ENCODE measurements at places on chromosomes 1 and 21.

- no peak overlapping the region for H3K27ac ChIP-seq
- H3K4me3 ChIP-seq: no peak overlapping the region
- DNase-seq: no peak
- H3K4me1 ChIP-seq: no peaks in the 10 kb centered on the region
- H3K27me3 ChIP-seq: no peaks in the 10 kb centered on the region
- no peaks in the 10 kb centered on the region for H3K36me3 ChIP-seq
Measured at GRCh38 chr1:164587617-164588501, 28.9 kb downstream of the PBX1 start.

DNA sequence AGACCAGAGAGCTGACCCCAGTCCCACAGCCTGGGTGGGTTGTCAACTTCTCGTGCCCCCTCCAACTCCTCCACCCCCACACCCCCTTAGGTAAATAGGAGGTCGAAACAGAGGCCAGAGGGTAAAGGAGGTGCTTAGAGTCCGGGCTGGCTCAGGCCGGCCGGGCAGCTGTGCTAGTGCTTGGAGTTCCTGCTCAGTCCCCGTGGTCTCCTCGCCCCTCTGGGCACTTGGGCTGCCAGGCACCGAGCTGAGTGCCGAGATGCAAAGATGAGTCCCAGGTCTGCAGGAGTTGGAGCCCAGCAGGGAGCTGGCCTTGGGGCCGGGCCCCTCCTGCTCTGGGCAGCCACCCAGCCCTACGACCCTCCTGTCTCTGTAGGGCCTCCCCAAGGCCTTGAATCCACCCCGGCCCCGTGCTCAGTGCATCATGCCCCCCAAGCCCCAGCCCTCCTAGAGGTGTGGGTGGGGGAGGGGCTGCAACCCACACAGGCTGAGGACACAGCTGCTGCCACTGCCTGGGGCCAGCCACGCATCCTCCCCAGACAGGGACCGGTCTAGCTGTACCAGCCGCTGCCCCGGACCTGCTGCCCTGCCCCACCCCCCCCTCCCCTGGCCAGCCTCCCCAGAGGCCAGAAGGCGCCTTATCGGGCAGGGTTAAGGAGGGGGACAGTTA, 1.9 kb downstream of the SMIM1 start:
- H3K4me3 ChIP-seq: no peak overlapping the region
- peaks cover 7% of the 10 kb centered on the region for H3K36me3 ChIP-seq
- DNase-seq: no peak
- no peaks in the 10 kb centered on the region for H3K27me3 ChIP-seq

DNA sequence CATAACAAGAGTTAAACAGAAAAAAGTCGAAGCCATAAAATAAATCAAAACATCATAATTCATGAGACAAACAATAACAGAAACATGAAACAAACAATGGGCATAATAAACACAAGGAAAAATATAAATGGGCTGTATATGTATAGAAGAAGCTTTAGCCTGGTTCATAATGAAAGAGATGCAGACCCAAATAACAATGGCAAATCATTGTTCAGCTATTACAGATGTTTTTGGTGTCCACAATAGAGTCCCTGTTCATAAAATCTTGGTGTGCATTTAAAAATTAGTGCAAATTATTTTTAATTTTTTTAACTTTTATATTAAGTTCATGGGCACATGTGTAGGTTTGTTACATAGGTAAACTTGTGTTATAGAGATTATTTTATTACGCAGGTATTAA, 1185.9 kb upstream of the B3GALT2 start:
- H3K4me1 ChIP-seq: no peaks in the 10 kb centered on the region
- DNase-seq: no peak
- no peaks in the 10 kb centered on the region for H3K36me3 ChIP-seq
- H3K4me3 ChIP-seq: no peak overlapping the region
- H3K27ac ChIP-seq: no peak overlapping the region

GRCh38 chr1:159686599-159687299, 27.6 kb downstream of the CRP start:
- H3K36me3 ChIP-seq: no peaks in the 10 kb centered on the region
- H3K27me3 ChIP-seq: peaks cover 13% of the 10 kb centered on the region
- DNase-seq: no peak

GRCh38 chr1:168582688-168583336, 6.4 kb downstream of the XCL1 start:
- no peak overlapping the region for H3K27ac ChIP-seq
- H3K27me3 ChIP-seq: no peaks in the 10 kb centered on the region
- no peaks in the 10 kb centered on the region for H3K36me3 ChIP-seq
- no peak overlapping the region for H3K4me3 ChIP-seq
- no peak for DNase-seq

DNA sequence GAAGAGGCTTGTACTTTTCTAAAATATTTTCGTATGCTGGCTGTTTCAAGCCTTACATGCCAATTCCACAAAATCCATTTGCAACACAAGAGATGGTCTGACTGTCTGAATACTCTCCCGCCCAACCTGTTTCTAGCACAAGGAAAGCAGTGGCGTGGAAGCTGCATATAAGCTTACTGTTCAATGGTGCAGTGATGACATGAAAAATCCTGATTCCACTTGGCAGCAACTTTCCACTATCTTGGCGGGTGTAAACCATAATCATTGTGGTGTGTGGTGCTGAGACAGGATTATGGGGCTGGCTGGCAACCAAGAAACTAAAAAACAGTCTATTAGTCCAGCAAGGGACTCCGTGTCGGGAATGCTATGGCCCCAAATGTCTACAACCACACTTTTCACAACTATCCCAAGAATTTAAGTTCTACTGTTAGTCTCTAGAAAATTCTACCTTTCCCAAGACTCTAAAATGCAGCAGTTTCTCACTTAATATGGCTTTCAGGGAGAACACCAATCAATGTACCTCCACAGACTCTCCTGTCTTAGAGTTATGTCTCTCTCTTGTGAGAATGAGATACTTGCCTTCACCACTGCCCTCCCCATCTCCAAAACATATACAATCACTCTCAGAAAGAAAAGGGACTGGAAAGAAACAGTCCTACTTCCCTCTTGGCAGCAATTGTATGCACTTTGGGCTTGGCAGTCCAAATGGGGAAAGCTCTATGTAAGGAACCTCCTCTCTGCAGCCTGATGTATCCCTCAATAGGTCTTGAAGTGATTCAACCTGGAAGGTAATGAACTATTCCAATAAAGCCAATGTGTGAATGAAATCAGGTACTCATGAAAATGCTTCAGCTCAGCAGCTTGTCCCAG, 9.5 kb downstream of the COLGALT2 start:
- DNase-seq: no peak
- no peaks in the 10 kb centered on the region for H3K4me1 ChIP-seq
- H3K27ac ChIP-seq: no peak overlapping the region

DNA sequence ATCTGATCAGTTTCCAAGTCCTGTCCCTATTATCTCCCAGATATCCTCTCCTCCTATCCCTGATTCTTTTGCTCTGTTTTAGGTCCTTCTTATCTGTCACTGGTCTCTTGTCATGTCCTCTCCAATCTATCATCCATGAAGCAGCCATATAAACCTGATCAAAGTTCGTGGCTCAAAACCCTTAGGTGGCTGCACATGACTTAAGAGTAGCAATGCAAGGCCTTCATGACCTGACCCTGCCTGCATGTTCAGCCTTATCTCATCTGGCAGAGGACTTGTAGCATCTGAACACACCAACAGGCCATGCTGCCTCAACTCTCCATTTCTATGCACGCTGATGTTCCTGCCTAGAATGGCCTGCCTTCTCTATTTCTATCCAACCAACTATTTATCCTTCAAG, 65.2 kb downstream of the NOS1AP start:
- no peak overlapping the region for H3K4me3 ChIP-seq
- H3K27me3 ChIP-seq: peaks cover 12% of the 10 kb centered on the region
- no peak for DNase-seq
- H3K36me3 ChIP-seq: no peaks in the 10 kb centered on the region
- H3K27ac ChIP-seq: no peak overlapping the region

DNA sequence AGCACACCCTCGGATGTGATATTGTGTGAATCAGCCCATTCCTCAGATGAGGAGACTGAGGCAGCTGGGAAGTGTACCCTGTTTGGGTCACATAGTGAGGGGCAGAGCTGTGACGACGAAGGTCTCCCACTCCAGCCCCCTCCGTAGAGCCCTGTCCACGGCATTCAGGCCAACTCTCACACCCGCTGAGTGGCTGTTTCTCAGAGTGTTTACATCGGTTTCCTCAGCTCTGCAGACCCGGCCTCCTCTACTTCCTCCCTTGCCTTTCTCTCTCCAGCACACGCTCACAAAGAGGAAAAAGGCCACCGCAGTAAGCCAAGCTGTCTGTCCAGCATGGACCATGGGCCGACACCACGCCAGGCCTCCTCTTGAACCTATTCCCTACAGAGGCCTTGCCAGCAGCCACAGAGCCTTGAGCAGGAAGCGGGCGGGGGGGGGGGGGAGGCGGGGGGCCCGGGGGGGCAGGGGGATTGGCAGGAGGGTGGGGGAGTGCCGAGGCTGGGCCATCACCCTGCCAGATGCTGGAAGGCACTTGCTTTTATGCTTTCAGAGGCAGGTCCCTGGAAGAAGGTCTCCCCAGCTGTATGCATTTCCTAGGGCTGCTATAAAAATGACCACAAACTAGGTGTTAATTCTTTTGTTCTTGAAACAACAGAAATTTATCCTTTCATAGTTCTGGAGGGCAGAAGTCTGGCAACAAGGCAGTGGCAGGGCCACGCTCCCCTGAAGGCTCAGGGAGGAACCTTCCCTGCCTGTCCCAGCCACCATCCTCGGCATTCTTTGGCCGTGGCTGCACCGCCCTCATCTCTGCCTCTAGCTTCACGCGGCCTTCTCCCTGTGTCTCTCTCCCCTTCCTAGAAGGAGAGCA, 178.4 kb downstream of the PSMG1 start:
- H3K4me3 ChIP-seq: no peak overlapping the region
- H3K36me3 ChIP-seq: no peaks in the 10 kb centered on the region
- no peak overlapping the region for H3K27ac ChIP-seq
- no peaks in the 10 kb centered on the region for H3K27me3 ChIP-seq
- H3K4me1 ChIP-seq: peaks cover 10% of the 10 kb centered on the region
- no peak for DNase-seq

GRCh38 chr1:237471956-237472355, 418.8 kb downstream of the ZP4 start:
- no peak for DNase-seq
- H3K4me1 ChIP-seq: no peaks in the 10 kb centered on the region
- no peak overlapping the region for H3K27ac ChIP-seq

DNA sequence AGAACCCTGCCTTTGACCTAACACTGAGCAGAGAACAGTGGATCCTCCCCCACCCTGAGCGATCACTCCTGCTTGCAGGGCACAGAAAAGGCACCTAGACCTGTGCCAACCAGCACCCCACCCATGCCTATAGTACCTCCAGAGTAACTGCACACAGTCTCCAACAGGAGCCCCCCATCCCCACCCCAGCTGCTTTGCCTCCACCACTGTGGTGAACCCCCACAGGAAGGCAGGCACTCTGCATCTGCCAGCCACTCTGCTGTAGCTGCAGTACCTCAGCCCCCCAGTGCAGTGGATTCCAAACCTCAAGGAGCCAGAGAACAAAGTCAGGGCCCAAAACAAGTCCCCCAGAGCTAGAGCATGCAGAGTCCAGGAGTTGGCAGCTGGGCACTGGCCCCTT, 10.7 kb downstream of the SPATC1L start:
- H3K27ac ChIP-seq: no peak overlapping the region
- H3K36me3 ChIP-seq: no peaks in the 10 kb centered on the region
- no peak overlapping the region for H3K4me3 ChIP-seq
- H3K4me1 ChIP-seq: peaks cover 6% of the 10 kb centered on the region
- H3K27me3 ChIP-seq: no peaks in the 10 kb centered on the region
- no peak for DNase-seq

GRCh38 chr1:165717918-165718515, 19.7 kb upstream of the ALDH9A1 start:
- H3K27me3 ChIP-seq: no peaks in the 10 kb centered on the region
- H3K4me1 ChIP-seq: no peaks in the 10 kb centered on the region

Measured in CD4-positive, alpha-beta T cell (primary cell).